ENCODE measurements at places on chromosomes 13 and 19.
A peak's percentile ranks its signal among the peaks of the same experiment; 100 is the strongest.

GRCh38 chr13:114119196-114119595 is 13.2 kb downstream of the RASA3 start:
- peak; percentile 89 for DNase-seq

- DNase-seq = no peak
Measured at GRCh38 chr19:39276740-39277139, 8.5 kb downstream of the IFNL2 start.

DNA sequence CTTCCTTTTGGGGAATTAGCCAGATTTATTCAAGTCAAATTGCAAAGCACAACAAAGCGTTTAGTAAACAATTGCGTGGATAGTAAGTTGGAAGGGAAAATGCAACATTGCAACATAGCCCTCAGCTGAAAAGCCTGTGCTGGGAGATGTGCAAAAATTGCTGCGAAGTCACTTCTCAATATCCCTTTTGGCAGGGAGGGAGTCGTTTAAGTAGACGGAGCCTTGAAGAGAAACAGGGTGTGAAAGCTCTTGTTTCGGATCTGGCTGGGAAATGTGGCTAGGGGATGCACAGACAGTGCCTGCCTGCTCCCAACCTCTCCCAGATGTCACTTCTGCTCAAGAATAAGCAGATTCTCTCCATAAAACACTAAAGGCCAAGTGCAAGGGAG is 56.8 kb downstream of the SLC7A1 start:
- no peak for DNase-seq

GRCh38 chr13:94914895-94915294 is 202.6 kb upstream of the SOX21 start:
- DNase-seq = no peak

DNA sequence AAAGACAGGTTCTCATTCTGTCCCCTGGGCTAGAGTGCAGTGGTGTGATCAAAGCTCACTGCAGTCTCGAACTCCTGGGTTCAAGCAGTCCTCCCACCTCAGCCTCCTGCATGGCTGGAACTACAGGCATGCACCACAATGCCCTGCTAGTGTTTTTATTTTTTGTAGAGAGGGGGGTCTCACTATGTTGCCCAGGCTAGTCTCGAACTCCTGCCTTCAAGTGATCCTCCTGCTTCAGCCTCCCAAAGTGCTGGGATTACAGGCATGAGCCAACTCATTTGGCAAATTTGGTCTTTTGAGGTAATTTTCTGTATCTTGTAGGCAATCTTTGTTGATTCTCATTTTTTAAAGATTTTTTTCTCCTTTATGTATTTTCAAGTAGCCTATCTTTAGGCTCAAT is 205.7 kb downstream of the ZIC5 start:
- DNase-seq = no peak

DNA sequence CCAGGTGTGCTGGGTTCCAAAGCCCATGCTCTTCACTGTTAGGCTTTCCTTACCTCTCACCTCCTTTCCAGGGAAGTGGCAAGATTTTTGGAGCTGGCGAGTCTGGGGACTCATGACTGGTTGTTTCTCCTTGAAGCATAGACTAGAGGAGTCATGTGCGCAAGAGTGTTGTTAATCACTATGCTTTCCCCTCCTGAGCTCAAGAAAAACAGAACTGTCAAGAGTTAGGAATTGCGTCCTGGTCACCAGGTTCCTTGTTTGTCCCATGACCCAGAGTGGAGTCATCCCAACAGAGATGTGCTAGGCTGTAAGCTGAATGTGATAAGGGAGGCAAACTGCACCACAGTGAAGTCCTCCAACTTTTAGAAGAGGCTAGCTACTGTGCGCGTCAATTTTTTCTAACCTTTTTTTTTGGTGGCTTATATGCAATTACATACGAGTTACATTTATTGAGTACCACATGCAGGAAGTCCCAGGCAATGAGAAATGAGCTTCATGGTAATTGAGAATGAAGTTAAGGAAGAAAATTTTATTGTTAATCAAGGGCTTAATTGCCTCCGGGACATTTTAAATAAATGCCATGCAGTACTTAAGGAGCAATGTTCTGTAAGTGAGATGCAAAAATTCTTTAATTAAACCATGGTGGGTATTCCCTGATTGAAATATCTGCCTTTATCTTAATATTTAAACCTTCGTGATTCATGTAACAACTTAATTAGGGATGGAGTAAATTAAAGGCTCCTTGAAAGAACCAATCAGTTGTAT is 233.9 kb downstream of the ZIC5 start:
- no peak for DNase-seq

GRCh38 chr19:34241513-34242337 is 12.6 kb upstream of the GARRE1 start:
- no peak for DNase-seq

DNA sequence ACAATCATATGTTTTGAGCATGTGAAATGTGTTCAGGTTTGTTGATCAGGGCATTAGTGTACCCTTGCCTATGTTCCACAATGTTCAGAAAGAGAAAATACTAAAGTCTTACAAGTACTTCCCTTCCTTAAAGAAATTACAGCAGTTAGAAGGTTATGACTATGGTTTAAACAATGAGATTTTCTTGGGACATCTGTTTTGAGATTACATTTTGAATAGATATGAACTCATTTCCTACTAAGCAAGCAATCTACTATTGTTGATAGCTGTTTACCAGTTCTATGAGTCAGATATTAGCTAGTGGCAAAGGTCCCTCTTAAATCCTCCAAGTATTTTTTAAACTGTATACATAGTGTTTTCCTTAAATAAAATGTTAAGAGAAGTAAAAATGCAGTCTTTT is 241.3 kb downstream of the DACH1 start:
- peak; percentile 63 for DNase-seq

- no peak for DNase-seq
Measured at GRCh38 chr13:44651209-44651608, 75.1 kb upstream of the TSC22D1 start.

DNA sequence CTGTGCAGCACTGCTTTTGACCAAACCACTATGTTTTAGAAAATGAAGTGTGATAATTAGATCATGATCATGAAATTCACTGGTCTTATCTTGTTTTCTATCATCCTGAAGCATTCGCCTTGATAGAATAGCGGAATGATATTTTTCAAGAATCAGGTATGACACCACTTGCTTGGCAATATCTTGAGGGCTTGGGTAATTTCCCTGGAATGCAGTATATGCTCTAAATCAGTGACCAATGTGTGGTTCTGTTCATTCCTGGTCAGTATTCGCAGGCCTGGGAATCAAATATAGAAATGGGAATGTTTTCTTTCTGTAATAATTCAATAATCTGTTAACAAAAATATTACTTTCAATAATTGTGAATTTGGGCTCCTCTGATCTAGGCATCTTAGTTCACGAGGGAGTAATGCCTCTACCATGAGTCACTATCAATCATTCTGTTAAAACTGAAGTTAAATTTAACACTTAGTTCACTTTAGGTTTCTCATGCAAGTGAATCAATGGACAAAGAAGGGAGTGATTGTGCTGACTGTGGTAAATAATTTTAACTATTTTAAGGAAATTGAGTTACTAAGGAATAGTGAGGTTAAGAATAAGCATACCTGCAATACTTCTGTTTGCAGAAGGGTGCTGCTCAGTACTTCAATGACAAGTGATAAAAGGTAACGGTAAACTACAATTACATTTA is 137.9 kb downstream of the PCDH20 start:
- no peak for DNase-seq

DNA sequence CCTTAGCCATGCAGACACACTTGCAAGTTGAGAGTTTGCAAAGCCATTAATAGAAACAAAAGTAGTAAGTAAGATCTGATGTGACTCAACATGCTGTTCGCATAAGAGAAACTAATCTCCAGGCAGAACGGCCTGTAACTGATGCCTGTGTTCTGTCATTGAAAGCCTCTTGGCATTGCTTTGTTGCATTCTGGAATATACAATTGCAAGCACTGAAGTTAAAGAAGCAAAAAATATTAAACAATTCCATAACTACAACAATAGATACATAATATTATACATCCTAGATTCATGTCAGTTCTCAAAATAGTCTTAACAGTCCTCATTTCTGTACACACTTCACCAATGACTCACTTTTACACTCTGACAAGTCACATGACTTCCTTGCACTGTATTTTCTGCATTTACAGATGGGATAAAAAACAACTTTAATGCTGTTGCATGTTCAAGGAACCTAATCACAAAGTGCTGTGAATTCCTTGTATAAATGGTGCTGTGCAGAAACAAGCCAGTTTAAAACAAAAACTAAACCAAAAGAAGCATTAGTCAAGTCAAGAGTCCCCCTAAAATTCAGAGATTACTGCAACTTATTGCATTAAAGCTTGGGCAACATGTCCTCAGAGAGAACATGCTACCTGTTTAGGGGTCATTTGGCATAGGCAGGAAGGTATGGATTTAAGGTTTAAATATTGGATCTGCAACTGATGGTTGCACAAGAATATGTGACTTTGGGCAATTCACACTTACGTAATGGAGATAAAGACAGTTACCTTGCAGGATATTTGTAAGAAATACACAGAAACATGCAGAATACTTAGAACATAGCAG is 79.5 kb upstream of the SERP2 start:
- no peak for DNase-seq

DNA sequence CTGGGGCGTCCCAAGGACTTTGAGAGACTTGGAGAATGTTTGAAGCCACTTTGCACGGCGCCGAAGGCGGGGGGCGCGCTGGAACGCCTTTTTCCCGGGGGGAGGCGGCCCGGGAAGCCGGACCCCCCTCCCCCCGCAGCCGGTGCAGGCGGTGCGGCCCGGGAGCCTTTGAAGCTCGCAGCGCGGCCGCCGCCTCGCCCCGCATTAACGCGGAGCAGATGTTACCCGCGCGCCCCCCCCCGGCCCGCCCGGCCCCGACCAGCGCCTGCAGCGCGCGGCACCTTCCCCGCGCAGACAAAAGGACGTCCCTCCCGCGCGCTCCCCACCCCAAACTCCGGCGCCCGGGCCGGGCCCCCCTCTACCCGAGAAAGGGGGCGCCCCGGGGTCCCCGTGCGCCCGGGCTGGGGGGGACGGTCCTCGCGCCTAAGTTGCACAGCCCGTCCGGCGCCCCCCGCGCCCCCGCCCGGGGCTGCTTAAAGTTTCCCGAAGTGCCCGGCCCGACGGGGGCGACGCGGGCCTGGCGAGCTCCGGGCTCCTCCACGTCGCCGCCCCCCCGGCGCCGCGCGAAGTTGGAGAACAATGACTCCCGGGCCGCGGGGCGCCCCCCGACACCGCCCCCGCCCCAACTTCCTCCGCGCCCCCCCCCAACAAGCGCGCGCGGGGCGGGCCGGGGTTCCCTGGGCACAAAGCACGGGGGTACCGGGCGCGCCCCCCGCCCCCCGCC is 685 bp downstream of the TCF3 start:
- DNase-seq = peak; percentile 63

DNA sequence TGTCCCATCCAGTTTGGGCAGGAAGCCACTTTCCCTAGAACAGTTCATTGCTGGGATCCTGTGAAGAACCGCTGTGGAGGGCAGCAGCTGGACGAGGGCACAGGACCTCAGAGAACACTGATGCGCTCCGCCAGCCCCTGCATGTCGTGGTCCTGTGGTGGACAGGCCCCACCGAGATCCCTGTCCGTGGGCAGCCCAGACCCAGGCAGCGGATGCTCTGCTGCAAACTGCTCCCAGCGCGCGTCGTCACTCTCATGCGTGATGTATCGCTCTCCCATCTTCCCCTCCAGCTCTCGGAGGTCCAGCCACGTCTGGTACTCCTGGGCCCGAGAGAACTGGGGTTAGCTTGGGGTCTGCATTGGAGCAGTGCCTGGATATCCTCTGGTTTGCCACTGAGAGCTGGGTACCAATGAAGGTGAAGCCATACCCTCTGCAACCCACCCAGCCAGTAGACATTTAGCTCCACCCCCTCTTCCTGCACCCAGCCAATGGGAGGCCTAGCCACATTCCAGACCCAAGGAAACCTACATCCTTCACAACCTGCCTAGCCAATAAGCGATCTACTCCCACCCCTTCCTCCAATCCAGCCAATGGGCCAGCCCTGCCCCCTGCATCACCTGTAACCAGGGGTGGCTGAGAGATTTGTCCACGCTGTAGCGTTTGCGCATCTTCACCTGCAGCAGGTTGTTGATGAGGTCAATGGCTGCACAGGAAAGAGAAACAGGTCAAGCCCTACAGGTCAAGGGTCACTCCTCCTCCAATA is 13.6 kb upstream of the DACT3 start:
- peak; percentile 58 for DNase-seq

GRCh38 chr19:46616631-46617322 is 8.1 kb downstream of the PTGIR start:
- DNase-seq = no peak

GRCh38 chr19:39078436-39079200 is 5.5 kb upstream of the ACP7 start:
- no peak for DNase-seq

- DNase-seq = no peak
Measured at GRCh38 chr13:68872338-68872737, 1235.3 kb upstream of the ATXN8OS start.

- DNase-seq = no peak
Measured at GRCh38 chr19:34841780-34842179, 68.8 kb upstream of the ZNF599 start.

GRCh38 chr13:32616883-32617511 is 30.7 kb downstream of the PDS5B start:
- DNase-seq = no peak

- peak; percentile 69 for DNase-seq
Measured at GRCh38 chr13:92573467-92574057, 653.0 kb upstream of the GPC6 start.

All from A673 (cell line).